A549 treated with ZK216348 at 1 μM for 4 hours (cell line): ENCODE measurements at places on chromosomes 2 and 18. TPM values are rescaled to one million over a fixed set of nuclear protein-coding genes. Genes with fewer than 3 reads are reported as not detected.

The TLX2 gene
- 0.15 to 0.74 TPM (median 0.21 TPM) in 5 replicates for total RNA-seq

The HOXD8 gene
- 4.5 to 6.3 TPM (median 5.7 TPM) in 5 replicates for total RNA-seq

The OBSL1 gene
- 13.6 to 26.1 TPM (median 21.3 TPM) in 5 replicates for total RNA-seq

The C2orf80 gene
- not detected in 5 replicates for total RNA-seq

The RAD51AP2 gene
- not detected in 5 replicates for total RNA-seq

The NT5DC4 gene
- total RNA-seq, result not detected in 5 replicates

The TLK1 gene
- 23.9 to 28.5 TPM (median 26.7 TPM) in 5 replicates for total RNA-seq

The VAPA gene
- total RNA-seq, result 162 to 224 TPM (median 174 TPM) in 5 replicates

The ABCG8 gene
- total RNA-seq, result not detected in 5 replicates

The RAB27B gene
- 10.2 to 14.7 TPM (median 12.6 TPM) in 5 replicates for total RNA-seq

The UGT1A8 gene
- 0.23 TPM in 1 of 5 replicates, not detected in the others for total RNA-seq

The NT5C1B gene
- not detected in 5 replicates for total RNA-seq

The SLC39A10 gene
- total RNA-seq, result 10.2 to 23.7 TPM (median 21.2 TPM) in 5 replicates

The CIAO1 gene
- total RNA-seq, result 54.5 to 92.9 TPM (median 87.8 TPM) in 5 replicates

The CPLX4 gene
- not detected in 5 replicates for total RNA-seq

The ASAP2 gene
- total RNA-seq, result 28.4 to 49.8 TPM (median 41.9 TPM) in 5 replicates

The LBX2 gene
- 2.2 to 4.3 TPM (median 3.3 TPM) in 5 replicates for total RNA-seq

The C2orf74 gene
- 16.5 to 22.3 TPM (median 18.1 TPM) in 5 replicates for total RNA-seq

The DNAJC5G gene
- not detected in 5 replicates for total RNA-seq
